Cortex of kidney (tissue), 1 donor: ENCODE measurements at places on chromosomes 2 and 18.

GRCh38 chr18:62637807-62638687 is 77.3 kb upstream of the PHLPP1 start:
- no peak for DNase-seq

GRCh38 chr2:42877511-42877910 is 85.1 kb upstream of the HAAO start:
- no peak for DNase-seq

DNA sequence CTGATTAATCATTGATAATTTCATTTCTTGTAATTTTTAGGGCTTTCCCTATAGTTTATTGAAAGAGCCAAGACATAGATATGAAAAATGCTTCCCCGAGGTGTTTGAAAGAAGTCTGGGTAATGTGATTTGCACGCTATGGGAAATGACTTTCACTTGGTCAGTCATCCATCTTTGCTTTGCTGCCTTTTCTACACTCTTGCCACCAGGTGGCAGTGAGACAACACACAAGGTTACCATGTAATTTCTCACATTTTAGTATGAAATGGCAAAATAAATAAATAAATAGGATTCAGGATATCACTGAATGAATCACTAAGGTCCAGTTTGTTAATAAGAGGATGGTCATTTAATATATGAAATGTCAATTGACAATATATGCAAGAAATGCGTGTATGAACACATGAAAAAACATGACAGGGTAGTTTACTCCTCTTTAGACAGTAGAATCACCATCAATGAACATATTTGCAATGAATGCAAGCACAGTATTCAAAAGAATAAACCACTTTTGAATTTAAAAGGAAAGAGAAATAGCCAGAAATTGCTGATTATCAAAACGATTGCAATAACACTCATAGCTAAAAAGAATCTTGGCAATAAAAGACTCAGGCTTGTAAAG is 52.2 kb upstream of the KCNH7 start:
- no peak for DNase-seq

- DNase-seq, result no peak
Observed at GRCh38 chr2:138500592-138501424, 762 bp upstream of the SPOPL start.

DNA sequence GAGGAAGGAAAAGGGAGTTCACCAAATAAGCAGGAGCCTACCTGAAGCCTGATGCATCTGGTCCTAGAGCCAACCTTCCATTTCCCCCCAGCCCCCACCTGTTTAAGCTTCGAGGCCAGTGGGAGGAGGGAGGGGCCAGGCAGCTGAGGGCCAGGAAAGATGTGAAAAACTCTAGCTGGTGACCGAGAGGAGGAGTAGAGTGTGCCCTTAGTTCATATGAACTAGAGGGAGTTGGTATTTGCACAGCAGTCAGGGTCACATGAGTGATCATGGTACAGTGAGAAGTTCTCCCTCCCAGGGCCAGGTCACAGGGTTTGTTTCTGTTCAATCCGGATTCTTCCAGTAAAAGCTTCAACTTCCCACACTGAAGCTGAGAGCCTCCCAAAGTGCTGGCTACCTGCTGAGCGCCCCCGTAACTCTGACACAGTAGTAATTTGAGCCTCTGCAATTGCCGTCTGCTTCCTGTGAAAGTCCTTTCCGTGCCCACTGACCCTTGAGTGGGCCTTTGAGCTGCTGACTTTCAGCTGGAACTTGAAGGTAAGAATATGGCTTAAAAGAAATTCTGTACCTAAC is at the start of gene SULT1C2:
TSS of gene SULT1C2 (plus strand) at position 362 of the 573 bp plus-strand sequence. CDS start 4,773 bp downstream, outside the sequence.
- no peak for DNase-seq

DNA sequence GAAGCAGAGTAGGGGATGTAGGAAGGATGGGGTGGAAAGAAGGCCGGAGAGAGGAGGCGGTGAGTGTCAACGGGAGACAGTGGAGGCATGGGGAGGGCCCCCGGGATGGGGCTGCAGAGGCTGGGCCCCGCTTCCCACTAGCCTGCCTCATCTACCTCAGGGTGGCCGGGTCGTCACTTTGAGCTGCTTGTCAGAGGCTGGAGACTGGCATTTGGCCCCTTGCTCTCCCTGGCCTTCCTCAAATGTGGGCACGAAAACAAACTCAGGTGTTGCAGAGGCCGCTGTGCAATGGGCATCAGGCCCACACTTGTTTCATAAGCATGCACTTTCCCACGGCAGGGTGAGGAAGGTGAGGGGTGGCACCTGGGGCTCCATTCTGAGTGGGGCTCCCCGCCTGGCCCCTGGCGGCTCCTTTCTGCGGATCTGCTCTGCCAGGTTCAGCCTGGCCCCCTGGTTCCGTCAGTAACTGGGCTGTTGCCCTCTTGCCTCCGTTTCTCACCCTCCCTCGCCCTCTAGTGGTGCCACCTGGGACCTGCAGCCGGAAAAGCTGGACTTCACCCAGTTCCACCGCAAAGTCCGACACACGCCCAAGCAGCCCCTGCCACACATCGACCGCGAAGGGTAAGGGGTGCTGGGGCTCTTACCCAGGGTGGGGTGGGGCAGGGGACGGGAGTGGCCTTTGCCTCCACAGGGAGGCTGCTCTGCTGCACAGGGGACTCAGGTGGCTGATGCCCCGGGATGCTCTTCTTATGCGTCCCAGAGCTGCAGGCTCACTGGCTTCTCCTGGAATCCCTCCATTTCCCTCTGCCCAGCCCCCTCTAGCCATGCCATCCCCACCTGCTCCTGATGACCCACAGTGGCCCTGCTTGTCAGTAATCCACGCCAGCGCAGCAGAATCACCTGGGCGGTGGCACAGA is 125.4 kb downstream of the CTIF start:
- no peak for DNase-seq

GRCh38 chr18:7584646-7585275 is 17.6 kb downstream of the PTPRM start:
- no peak for DNase-seq

- no peak for DNase-seq
Observed at GRCh38 chr18:11425211-11425610, 184.2 kb upstream of the SLC35G4 start.

GRCh38 chr18:62239475-62239874 is 52.4 kb downstream of the RELCH start:
- DNase-seq, result no peak

GRCh38 chr18:62449490-62450104 is 73.2 kb upstream of the ZCCHC2 start:
- no peak for DNase-seq

DNA sequence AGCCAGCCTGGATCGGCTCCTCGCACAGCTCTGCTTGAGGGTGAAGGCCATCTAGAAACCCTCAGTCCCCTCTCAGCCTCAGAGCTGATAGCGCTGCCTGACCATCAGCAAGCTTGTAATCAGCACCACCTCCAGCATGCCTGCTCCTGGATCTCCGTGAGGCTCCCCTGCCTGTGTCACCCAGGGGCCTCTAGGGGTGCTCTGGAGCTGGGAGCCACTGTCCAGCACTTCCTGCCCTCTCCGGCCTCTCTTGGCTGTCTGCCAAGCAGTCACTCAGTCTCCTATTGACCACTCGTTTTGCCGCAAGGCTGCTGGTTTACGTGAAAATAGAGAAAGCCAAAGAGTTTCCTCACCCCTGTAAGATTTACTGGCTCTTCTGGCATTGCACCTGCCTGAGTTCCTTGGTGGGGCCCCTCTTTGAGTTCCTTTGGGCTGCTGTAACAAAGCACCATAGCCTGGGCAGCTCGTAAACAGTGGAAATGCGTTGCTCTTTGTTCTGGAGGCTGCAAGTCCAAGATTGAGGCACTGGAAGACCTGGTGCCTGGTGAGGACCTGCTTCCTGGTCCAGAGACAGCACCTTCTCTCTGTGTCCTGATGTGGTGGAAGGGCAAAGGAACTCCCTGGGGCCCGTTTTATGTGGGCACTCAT is 17.9 kb downstream of the CAPN10 start:
- DNase-seq, result no peak

- DNase-seq, result no peak
Observed at GRCh38 chr18:23550898-23551297, 35.4 kb downstream of the NPC1 start.

DNA sequence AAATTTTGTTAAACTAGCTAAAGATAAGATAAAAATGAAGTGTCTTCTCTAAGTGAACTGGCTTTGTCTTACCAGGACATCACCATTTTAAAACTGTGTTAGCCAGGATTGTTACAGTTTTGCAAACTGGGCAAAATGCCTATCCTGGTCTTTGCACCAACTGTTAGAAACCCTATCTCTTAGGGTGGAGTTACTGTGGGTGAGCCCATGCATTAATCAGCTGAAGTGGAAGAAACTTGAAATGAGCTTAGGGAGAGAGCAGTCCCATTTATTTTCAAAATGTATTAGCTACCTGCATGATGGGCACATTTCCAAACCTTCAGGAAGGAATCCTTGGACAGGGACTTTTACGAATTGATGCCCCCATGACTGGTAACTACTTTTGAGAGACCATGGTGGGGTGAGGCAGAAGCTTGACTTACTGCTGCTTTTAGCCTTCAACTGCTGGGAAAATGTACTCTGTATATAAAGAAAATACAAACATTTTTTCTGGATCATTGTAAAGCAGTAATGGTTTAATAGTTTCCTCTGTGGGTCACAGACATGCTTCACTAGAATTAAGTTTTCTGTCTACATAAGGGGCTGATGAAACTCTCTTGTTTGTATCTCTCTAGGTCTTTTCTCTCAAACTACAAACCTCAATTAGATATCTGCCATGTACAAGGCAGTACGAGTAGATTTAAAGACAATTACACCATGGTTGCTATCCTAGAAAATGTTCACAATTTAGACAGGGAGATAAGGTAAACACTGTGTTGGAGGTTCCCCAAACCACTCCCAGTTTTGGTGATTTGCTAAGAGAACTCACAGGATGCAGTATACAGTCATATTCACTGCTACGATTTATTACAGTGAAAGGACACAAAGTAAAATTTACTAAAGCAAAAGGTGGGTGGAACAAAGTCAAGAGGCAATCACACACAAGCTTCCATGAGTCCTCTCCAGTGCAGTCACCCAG is 321.4 kb upstream of the MMADHC start:
- no peak for DNase-seq

DNA sequence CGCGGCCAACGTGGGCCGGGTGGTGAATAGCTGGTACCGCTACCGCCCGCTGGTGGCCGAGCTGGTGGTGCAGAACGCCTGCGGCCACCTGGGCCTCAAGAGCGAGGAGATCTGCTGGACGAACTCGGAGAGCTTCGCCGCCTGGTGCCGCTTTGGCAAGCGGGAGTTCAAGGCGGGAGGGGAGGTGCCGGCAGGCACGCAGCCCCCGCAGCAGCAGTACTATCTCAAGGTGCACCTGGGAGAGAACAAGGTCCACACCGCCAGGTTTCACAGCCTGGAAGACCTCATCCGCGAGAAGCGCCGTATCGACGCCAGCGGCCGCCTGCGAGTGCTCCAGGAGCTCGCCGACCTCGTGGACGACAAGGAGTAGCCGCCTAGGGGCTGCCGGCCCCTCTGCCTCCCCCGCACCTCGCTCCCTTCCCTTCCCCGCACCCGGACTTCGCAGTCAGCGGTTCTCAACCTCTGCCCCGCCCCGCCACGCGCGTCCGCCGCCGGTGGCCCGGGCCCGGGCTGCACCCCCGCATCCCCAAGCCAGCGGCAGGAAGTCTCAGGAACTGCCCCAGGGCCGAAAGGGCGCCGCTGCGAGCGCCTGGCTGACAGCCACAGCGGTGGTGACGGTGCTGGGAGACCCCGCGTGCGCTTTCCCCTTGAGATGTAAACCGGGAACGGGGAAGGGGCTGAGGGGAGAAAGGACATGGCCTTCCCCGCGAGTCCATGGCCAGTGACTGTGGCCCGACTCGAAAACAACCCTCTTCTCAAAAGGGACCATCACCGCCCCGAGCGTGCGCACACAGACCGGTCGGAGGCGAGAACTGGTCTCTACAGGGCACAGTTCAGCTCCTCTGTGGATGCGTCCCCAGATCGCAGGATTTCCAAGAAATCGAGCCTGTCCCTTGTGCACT is 2.2 kb downstream of the LRATD1 start:
- no peak for DNase-seq

- no peak for DNase-seq
Observed at GRCh38 chr18:25132786-25133496, 219.0 kb downstream of the ZNF521 start.

DNA sequence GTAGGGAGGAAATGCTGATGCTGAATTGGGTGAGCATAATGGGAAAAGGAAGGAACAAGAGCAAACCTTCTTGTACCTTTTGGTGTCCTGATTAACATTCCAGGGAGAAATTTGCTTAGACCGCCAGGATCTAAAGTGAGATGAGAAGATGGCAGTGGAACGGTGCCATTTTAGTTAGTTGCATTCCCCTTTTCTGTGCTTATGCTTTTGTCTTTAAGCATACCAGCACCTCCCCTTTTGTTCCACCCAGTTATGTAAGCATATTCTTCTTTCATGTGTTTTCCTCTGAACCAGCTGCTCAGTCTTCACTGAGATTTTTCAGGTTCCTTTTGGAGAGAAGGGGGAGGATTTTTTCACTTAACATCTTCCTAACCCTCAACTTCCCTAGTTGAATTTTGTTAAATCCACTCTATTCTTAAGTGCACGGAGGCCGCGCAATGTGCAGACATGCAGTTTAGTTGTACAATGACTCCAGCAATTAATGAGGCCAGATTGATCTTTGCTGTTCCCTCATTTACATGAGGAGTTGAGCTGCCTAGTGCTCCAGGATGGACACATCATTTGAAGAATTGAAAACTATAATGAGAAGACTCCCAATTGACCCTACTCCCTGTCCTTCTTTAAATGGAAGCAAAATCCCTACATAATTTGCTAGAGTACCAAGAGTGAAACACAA is 73.9 kb downstream of the MAP4K4 start:
- DNase-seq, result no peak

GRCh38 chr18:32759611-32760167 is 13.1 kb downstream of the KLHL14 start:
- no peak for DNase-seq

DNA sequence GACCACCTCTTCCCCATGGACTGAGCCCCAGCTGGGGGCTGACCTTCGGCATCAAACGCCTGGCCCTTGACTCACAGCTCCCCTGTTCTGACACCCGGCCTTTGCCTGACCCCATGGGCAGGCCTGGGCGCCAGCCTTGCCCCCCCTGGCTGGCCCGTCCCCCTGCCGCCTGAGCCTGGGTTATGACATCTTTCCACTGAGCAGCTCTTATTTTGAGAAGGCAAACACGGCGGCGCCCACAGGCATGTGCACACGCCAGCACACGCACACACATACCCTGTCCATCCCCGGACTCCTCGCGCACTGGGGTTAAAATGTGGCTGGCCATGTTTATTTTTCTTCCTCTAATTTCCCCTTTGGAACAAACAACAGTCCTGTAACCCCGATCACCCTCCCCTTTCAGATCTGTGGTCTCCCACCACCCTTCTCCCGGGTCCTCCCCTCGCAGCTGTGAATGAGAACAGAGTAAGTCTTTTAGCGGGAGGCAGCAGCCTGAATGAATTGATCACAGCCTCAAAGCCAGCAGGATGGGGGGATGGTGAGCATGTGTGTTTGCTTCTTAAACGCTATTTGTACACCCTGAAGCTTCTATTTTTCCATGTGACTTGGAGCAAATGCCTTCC is 11.8 kb upstream of the ATOH8 start:
- DNase-seq, result no peak

GRCh38 chr2:55112229-55113031 is 62.2 kb upstream of the RTN4 start:
- DNase-seq, result no peak
